NCI-H2029 (cell line): ENCODE measurements at places on chromosomes 1 and 21.

DNA sequence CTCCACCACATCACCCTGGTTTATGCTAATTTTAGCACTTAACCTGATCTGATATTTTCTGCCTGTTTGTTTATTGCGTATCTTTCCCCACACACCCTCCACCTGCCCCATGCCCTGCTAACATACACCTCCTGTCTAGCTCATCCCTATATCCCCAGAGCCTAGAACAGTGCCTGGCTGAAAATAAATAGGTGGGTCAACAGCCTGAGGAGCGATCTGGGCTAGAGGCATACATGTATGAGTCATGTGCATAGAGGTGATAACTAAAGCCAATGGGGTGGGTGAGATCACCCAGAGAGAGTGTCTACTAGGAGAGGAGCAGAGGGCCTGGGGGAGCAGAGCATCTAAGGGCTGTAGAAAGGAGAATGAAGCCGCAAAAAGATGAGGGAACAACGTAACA lies 2.7 kb downstream of the HTR1D start:
- no peak for DNase-seq

GRCh38 chr21:44958471-44959191 lies 18.8 kb downstream of the SLX9 start:
- no peak for DNase-seq

DNA sequence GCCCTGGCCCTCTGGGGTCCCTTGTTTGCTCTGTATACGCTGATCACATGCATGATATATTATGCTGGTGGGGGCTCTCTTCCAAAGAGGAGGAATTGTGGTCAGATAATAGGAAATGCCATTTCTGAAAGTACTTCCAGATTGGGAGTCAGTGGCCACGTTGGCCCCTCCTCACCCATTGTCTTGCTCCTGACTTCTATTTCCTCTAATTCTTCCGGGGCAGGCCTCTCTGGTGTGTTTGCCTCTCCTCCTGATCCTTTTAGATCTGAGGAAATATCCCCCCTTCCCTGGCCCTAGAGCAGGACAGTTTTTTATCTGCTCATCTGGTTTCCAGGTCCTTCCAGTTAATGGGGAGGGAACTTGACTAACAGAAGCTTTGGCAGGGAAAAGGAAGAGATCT lies 2.9 kb downstream of the VANGL2 start:
- DNase-seq: no peak

GRCh38 chr1:181391301-181391900 lies 91.9 kb upstream of the CACNA1E start:
- DNase-seq: no peak

DNA sequence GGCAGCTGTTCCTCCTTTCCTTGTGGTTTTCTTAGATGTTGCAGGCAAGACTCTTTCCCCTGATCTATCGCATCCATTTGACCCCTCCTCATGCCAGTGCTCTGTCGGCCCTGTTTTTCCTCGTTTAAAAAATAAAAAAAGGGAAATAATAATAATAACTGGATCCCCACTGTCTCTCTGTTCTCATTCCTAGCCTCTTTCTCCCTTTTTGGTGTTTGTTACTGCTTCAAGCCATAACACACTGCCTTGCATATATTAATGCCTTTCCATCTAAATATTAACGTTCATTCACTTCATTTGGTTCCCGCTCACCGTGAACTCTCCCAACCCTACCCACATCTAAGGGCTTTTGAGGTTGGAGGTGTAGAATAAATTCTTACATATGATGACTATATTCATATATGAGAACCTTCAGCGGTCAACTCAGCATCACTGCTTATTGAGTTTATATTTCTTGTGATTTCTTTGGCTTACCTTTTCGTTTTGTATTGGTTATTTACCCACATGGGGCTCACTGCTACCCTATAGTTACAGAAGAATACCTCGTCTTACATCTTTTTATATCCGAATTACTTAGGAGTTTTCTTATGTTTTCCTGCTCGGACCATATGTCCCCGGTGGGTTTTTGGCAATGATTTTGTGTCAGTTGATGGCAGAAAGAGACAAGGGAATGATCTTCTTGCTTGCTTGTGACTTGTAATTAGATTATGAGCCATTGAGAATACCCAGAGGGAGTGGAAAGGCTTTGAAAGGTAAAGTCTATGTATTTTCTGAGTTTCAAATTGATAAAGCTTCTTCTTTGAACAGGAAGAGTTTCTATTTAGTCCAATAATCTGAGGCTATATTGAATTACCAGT lies 805 bp downstream of the ATG4C start:
- DNase-seq: no peak
